Suppressor macrophage treated with lipopolysaccharide for 4 hours (primary cell): ENCODE measurements at places on chromosomes 5 and 9.

GRCh38 chr9:5611321-5612184, 17.4 kb upstream of the RIC1 start:
- DNase-seq, result no peak

- peak; percentile 47 for DNase-seq
Observed at GRCh38 chr5:32217886-32218396, 43.8 kb upstream of the GOLPH3 start.

- no peak for DNase-seq
Observed at GRCh38 chr5:132253452-132254320, 3.8 kb upstream of the PDLIM4 start.

- DNase-seq, result no peak
Observed at GRCh38 chr5:139304391-139305324, 11.1 kb downstream of the MATR3 start.

DNA sequence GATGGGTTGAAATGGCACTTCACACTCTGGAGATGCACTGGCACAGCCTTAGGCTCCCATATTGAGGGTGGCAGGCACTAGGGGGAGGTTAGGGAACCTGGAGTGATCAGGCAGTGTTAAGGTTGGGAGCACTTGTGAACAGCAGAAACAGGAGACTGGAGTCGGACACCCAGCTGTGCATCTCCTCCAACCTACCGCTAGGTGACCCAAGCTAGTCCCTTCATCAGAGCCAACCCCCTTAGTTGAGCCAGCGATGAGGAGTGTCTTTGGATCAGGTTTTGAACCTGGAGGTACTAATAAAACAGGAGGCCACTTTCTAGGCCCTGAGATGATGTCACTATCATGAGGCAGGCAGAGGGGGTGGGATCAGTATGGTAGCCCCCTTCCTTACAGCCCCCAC, 1.7 kb downstream of the ACTL7B start:
- no peak for DNase-seq

DNA sequence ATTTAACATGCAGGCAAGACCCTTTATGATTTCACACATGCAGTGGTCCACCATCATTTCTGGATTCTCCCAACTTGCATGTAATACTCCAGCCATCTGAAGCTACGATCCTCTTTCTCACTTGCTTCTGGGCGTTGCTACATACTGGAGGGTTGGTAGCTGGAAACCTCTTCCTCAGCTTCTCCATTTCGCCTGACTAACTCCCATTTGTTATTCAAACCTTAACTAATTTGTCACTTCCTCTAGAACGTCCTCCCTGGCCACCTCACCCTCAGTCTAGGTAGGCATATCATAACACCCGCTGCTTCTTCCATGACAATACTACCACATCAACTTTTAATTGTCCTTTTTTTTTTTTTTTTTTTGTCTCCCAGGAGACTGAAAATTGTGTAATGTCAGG, 72.6 kb upstream of the EQTN start:
- peak; percentile 85 for DNase-seq

- DNase-seq, result no peak
Observed at GRCh38 chr9:76756941-76757673, 7.1 kb upstream of the PCA3 start.

- DNase-seq, result no peak
Observed at GRCh38 chr9:96350866-96351265, 32.6 kb downstream of the SLC35D2 start.

GRCh38 chr5:43563321-43563720, 6.4 kb upstream of the PAIP1 start:
- no peak for DNase-seq

DNA sequence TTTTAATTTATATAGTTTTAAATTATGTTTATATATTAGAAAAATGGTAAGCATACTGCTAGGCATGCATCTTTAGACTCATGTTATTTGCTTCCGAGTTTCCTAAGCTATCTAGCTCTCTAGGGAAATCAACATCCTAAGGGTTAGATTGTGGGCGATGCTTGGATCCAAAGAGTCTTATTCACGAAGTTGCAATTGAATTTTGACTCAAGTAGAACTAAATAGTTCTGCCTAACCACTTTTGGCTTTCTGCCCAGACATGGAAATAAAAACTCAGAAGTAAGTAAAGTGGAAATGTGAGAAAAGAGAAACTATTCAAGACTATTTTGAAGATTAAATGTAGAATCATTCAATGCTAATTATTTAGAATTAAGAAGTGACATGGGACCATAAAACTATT, 440.4 kb downstream of the CDH18 start:
- no peak for DNase-seq

- no peak for DNase-seq
Observed at GRCh38 chr5:153256-153655, 38.0 kb upstream of the LRRC14B start.

DNA sequence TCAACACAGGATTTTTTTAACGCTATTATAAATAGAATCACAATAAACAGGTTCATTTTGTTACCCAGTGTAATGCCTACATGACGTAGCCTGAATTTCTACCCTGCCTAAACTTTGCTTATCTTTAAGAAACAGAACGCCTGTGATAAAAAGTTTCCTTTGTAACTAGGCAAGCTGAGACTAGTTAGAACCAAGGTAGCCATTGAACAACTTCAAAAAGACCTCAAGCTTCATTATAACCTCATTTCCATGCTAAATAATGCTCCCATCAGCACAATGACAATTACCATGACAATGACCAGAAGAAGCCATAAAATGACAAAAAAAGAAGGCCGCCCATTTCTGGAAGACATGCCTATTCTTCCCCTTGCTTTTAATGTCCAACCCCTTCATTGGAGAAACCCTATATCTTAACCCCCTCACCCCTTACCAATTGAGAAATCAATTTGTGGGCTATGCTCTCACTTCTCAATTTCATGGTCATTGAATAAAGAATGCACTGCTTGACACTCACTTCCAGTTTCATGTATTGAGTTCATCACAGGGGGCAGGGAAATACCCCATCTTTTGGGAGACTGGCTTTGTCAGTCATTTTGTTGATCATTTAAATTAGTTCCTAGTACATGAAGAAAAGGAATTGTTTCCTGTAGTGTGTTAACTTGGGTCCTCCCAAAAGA, 276.8 kb downstream of the MCTP1 start:
- peak; percentile 57 for DNase-seq

GRCh38 chr9:7979611-7980010, 180.0 kb upstream of the DMAC1 start:
- DNase-seq, result no peak

GRCh38 chr5:178425621-178426068, 164.5 kb downstream of the COL23A1 start:
- DNase-seq, result no peak

DNA sequence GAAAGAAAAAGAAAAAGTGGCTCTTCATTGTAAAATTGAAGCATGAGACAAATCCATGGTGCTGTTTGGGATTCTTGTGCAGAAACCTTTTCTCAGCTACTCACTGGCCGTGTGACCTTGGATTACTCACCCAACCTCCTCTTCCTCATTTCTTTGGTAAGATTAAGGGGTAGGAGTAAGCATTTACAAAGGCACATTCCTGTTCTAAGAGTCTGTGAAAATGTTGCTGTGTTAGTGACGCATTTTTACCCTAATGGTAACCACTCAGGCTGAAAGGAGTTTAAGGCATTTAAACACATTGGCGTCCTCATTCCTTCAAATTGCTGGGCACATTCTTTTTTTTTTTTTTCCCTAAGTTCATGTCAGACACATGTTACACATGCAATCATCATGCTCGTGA, 4.3 kb downstream of the RAI14 start:
- DNase-seq, result peak; percentile 63

- DNase-seq, result no peak
Observed at GRCh38 chr9:70195456-70195855, 63.3 kb upstream of the SMC5 start.

- no peak for DNase-seq
Observed at GRCh38 chr9:114430457-114430856, 42.7 kb upstream of the AKNA start.

DNA sequence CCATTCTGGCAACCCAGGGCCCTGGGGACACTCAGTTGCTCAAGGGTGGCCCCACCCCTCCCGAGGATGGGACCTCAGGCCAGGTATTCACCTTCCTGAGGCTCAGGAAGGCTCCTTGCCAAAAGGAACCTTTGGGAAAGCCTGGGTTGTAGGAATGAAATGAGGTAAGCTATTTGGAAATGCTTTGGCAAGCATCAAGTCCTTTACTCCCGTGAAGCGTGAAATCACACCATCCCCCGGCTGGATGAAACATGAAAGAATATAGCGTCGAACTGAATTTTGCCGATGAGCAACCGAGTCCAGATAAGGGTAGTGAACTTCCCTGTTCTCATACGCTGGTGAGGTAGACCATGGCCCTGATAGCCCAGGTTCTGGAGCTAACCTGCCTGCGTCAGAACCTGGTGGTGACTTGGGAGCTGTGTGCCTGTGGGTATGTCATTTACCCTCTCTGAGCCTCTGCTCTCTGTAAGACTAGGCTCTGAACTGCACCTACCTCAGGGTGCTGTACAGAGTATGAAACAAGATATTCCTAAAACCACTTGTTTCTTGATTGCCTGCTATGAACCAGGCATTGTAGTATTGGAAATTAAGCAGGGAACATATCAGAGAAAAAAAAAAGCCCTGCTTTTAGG, 105.3 kb upstream of the BOD1 start:
- no peak for DNase-seq

- DNase-seq, result no peak
Observed at GRCh38 chr5:177126771-177127170, 6.8 kb upstream of the NSD1 start.

DNA sequence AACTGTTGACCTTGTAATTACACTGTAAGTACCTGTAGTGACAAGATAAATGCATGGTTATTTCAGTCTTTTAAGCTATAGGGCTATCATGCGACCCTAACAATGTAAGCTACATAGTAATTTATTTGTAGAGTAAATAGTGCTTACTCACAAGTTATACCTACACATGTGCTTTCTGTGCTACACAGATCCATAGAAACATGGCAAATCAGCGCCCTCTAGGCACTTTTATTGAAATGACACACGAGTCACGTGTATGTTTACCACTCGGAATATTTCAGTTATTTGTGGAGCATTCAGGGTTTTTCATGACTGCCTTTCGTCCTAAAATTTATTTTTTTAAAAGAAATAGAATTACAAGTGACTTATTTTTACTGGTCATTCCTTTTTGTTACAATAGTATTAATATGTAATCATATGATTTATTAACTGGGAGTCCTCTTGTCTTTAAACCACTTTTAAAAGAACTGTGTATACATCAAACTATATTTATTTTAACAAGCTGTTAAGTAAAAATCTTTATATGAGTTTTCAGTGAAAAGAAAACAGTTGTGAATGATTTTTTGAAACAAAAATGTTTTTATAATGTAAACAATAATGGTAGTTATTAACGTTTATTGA, 1242.3 kb upstream of the WWC1 start:
- DNase-seq, result peak; percentile 31

DNA sequence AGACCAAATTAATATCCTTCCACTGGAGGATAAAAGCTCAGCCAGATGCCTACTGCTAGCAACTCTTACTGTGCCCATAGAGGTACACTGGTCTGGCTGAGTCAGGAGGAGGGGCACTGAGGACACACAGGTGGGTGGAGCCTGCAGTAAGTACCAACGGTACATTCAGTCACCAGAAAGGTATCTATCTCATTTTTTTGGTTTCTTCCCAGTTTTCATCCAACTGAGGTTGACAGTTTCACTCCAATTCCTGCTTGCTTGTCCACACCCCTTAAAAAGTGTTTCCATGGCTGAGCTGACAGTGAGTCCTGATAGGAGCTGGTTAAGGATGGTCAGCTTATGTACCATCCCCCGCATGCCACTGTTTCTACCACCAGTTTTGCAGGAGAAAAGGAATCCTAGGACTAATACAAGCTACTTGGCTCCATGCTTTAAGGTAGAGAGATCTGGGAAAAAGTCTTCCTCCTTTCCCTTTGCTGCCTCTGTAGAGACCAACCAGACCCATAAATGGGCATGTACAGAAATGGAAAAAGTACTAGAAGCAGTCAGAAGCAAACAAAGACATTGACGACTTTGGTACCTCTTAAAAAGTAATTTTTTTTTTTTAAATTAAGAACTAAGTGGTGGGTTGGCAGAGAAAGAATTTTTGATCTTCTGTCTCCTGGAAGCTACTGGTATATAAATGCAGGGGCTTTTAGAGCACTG, 3.2 kb downstream of the ELL2 start:
- no peak for DNase-seq

DNA sequence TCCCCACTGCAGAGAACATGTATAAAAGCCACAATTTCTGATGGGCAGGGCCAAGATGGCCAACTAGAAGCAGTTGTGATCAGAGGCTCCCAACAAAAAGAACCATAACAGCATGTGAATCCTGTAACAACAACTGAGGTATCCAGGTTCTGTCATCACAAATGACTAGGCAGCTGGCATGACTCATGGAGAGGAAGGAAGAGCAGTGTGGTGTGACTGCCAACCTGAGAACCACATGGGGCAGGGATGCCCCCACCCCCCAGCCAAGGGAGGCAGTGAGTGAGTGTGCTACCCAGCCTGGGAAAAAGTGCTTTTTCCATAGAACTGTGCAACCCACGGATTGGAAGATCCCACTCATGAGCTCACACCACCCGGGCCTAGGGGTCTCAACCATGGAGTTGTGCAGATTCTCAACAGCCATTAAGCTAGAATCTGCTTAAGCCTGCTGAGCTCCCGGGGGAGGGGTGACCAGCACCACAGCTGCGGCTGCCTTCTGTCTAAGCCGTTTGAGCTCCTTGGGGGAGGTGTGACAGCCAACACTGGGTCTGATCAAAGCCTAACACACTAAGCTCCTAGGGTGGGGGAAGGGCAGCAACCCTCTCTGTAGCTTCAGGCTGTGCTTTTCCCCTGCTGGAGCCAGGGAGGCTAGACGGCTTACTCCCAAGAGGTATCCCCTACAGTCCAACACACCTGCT, 80.1 kb upstream of the DMAC1 start:
- no peak for DNase-seq

- no peak for DNase-seq
Observed at GRCh38 chr5:84260140-84260539, 124.5 kb downstream of the EDIL3 start.

DNA sequence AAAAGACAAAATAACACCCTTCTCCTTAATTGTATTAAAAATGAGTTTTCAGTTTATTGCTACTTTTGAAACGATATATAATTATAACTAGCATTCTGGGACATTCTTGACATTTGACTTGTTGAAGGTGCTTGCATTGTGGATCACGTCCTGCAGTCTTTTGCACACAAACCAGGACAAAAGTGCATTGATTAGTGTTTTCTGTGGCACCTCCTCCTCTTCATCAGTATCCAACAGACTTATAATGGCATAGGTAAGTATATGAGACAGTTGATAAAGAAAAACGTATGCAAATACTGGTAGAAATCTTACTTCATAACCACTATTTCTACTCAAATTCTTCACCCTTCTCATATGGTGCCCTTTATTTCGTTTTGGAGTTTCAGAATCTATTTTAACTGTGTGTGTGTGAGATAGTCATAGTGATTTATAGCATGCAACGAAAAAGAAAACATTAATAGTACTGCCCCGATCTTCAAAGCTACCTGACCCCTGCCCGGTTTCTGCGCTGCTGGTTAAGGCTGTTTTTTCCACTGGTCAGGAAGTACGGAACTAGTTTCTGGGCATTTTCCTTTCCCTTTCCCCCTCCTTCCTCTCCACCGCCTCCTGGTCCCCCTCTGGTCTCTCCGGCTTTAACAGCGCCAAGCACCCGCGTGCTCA, 639 bp upstream of the RASA1 start:
- no peak for DNase-seq
